NCI-H1417 treated with DMSO at 0.1 percent for 48 hours (cell line): ENCODE measurements at places on chromosomes 7 and 10.

GRCh38 chr7:74206589-74207120 lies 3.2 kb upstream of the LAT2 start:
- peak; percentile 12 for DNase-seq

GRCh38 chr10:60664859-60665258 lies 113.4 kb upstream of the CDK1 start:
- no peak for DNase-seq

- DNase-seq, result no peak
Measured at GRCh38 chr10:50527442-50528043, 96.2 kb downstream of the SGMS1 start.

DNA sequence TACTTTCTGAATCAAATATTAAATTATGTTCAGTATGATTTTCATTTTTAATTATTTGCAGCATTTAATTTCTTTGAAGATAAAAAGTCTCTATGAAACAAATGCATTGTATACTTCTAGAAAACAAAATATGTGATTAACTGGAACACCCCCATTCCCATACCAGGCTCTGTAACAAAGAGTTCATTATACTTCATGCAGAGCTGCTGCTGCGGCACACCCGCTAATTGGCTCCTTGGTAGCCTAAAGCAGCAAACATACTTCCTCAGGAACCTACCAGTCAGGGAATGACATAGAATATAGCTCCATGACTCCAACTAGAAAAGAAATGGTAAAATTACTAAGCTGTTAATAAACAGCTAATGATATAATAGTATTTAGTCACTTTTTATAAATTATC lies 19.3 kb downstream of the RAB11FIP2 start:
- DNase-seq, result no peak

DNA sequence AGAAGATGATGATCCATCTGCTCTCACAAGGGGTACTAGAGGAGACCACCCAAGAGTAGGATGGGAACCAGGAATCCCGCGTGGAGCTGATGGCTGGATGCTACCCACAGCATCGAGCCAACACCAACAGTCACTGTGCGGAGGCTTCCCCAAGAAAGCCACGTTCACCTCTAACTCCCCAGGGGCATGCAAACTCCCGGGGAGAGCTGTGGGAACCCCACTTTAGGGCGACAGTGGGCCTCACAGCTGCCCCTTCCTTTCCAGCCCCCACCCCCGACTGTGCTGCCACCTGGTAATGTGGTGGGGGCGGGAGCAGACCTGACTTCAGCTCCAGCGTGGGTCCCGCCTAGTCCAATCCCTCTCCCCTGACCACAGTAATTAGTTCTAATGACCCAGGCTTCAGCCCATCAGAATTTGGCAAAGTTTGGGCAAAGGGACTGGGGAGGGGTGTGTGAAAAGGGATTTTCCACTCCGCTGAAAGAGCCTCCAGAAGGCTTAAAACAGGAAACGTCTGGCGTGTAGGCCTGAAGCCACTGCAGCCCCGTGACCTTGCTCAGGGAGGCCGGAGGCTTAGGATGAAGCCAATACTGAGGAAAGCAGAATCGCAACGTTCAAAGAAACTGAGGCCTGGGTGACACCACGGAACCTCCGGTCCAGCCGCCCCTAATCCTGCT lies 20.3 kb downstream of the ASB13 start:
- DNase-seq, result no peak

- DNase-seq, result no peak
Measured at GRCh38 chr10:110364531-110364937, 59.8 kb upstream of the SMNDC1 start.

DNA sequence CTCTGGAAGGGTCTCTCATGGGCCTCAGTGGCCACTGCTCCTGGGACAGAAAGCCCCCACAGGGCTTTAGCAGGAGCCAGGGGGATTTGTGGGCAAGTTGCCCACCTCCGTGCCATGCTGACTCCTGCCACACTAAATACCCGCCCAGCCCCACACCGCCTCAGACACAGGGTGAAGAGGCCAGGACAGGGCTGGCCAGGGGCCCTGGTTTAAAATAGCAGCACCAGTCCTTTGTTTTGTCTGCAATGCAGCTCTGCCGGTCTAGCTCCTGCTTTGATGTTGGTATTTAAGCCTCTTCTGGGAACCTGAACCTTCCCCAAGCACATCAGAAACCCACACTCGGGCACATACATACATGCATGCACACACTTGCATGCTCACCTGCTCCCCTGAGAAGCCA lies 14.4 kb upstream of the TNRC18 start:
- DNase-seq, result no peak
